AG08396 (cell line): ENCODE measurements at places on chromosomes 4 and X.
A peak's percentile ranks its signal among the peaks of the same experiment; 100 is the strongest.

GRCh38 chrX:68672581-68673318 lies 25.3 kb downstream of the STARD8 start:
- DNase-seq, result no peak

GRCh38 chr4:118981171-118981838 lies 92.7 kb downstream of the SYNPO2 start:
- DNase-seq, result peak; percentile 81

- no peak for DNase-seq
Observed at GRCh38 chr4:53854991-53855568, 209.3 kb downstream of the CHIC2 start.

GRCh38 chrX:34877436-34877835 lies 65.2 kb upstream of the FAM47B start:
- DNase-seq, result no peak

- DNase-seq, result no peak
Observed at GRCh38 chrX:133561251-133561650, 146.0 kb upstream of the GPC4 start.

GRCh38 chrX:118114971-118115370 lies 1.6 kb downstream of the KLHL13 start:
- no peak for DNase-seq

DNA sequence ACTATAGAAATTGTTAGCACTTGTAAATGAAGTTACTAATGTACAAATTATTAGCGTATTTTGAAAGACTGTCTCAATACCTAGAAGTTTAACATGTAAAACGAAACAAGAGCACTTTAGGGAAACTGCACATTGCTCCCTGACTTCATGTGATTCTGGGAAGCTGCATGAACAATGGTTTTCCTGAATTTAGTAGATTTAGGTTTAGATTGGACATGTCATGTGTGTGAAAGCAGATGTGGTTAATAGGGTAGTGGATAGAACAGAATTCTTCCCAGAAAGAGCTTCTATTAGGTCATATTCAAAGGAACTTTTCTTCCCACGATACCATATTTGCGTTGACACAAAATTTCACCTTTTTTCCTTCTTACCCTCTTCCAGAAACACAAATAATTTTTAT lies 14.9 kb upstream of the CXCL8 start:
- DNase-seq, result no peak

GRCh38 chrX:47182106-47182700 lies 11.4 kb upstream of the UBA1 start:
- no peak for DNase-seq

DNA sequence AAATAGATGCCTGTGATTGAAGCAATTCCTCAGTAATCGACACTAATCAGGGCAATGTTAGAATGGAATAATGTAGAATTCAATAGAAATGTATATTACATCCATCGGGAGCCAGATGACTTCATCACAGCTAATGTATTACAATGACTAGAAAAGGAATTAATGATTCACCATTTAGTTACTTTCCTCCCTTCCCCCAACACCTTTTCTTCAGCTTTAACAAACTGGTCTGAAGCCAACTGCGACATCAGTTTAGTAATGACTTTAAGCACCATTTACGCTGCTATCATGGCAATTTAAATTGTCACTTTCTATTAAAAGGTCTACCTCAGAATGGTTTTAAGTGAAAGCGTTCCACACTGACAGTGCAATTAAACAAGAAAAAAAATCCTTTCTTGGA lies 45.1 kb downstream of the SUPT20HL2 start:
- no peak for DNase-seq

GRCh38 chr4:17690898-17691297 lies 76.5 kb downstream of the MED28 start:
- DNase-seq, result no peak

DNA sequence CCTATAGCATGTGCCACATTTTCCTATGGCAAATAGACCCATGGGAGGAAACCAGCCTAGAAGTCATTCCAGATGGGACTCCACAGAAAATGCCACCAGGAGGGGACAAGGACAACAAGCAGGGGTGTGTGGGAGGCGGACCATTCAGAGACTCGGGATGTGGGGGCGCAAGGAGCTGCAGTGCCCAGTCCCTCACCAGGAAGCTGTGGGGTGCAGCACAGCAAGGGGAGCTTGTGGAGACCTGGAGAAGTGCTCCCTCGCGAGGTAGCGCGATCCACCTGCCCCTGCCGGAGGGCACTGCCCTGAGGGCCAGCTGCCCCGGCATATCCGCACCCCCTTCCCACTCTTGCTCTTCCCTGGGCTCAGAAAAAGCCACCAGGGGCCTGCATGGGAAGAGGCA lies 45.5 kb upstream of the C4orf50 start:
- no peak for DNase-seq

GRCh38 chr4:3401436-3402171 lies 40.2 kb upstream of the HGFAC start:
- DNase-seq, result no peak

- no peak for DNase-seq
Observed at GRCh38 chr4:8028884-8029568, 89.4 kb upstream of the AFAP1 start.

GRCh38 chr4:185793716-185794115 lies 18.3 kb downstream of the SORBS2 start:
- no peak for DNase-seq

- DNase-seq, result no peak
Observed at GRCh38 chr4:14783011-14783877, 219.0 kb upstream of the CPEB2 start.

DNA sequence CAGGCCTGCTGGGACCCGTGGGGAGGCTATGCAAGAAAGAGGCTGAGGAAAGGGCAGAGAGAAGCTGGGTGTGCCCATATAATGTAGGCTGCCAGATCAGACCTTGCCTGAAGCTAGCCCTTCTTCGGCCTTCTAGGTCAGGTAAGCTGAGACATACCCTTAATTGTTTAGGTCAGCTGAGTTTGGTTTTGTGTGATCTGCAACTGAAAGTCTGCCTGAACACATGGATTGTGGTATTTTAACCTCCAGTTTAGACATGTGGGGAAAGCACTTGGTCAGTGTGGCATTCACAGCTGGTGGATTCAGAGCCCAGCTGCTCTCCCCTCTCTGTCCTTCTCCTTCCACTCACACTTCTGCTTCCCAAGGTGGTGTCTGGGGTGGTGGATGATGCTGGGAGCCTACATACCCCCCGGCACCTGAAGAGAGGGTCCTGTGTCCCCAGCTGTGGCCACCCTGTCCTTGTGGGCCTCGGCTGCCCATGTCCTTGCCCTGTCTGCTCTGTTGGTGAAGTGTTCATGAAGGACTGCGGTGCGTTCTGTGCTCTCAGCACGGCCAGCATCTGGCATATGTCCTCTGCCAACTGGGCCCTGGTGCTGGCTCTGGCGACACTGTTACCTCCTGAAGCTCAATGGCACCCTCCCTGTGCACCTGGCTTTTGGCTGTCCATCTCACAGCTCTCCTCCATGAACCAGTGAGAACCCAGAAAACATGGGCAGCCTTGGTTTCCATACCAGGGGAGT lies 82.1 kb downstream of the NAT8L start:
- DNase-seq, result no peak

DNA sequence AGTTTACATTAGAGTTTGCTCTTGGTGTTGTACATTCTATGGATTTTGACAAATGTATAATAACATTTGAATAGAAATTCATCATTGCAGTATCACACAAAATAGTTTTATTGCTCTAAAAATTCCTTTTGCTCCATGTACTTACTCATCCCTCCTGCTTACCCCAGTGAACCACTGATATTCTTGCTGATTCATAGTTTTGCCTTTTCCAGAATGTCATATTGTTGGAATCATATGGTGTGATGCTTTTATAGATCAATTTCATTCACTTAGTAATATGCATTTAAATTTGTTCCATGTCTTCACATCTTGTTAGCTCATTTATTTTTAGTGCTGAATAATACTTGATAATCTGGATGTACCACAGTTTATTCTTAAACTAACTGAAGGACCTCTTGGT lies 1593.2 kb downstream of the C4orf33 start:
- peak; percentile 2 for DNase-seq

DNA sequence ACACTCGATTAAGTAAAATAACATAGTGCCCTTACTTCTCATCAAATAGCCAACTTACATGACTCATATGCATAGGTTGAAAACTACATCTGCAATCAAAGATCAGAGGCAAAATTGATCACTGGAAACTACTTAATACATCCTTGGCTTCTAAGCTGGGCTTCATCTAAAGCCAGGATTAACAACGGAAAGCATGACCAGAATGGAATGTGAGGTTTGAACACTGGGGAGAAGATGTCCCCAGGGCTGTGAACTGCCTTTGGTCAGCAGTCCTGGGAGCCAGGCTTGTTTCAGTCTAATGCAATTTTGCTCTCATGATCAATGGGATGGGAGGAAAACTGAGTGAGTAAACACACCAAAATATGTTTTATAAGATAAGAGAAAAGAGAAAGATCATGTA lies 192.5 kb upstream of the TTC29 start:
- peak; percentile 18 for DNase-seq
